ENCODE measurements at places on chromosomes 13 and 19.
A peak's percentile ranks its signal among the peaks of the same experiment; 100 is the strongest.

- DNase-seq, result no peak
Observed at GRCh38 chr13:80290591-80290990, 50.3 kb downstream of the SPRY2 start.

GRCh38 chr13:20231839-20232555 is at the start of gene GJB6:
GJB6 (minus strand) TSS chr13:20232319; CDS start chr13:20223480, 8,839 bp downstream.
- DNase-seq, result no peak

GRCh38 chr13:104773775-104774174 is 1707.6 kb upstream of the SLC10A2 start:
- no peak for DNase-seq

DNA sequence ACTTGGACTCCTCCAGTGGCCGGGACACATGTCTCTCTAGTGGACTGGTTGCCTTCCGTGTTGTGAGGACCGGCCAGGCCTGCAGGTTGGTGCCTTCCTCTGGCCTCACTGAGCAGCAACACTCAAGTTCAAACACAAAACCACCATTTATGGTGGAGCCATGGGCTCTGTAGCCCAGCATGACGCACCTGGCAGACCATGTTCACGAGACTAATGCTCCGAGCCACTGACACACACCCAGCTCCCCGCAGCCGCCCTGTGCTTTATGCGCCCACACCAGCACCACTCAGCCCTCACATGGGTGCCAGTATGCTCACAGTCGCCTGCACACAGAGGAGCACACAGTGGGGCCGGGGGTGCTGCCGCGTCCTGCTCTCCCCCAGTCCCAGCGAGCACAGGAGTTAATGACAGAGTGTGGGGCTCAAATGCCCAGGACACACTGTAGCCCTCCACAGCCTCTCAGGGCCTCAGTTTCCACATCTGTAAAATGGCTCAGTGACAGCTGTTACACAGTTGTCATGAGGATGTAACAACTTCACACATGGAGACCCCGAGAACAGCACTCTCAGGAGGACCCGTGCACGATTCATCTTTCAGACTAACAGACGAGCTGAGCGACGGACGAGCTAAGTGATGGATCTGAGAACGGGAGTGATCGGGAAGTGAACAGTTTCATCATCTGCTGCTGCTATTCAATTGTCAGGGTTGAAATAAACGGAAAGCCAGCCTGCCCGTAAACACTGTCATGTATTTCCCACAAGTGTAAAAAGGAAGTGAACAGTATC is 7.8 kb downstream of the GAS6 start:
- peak; percentile 7 for DNase-seq

- DNase-seq, result peak; percentile 59
Observed at GRCh38 chr19:46748325-46749109, 2.3 kb upstream of the STRN4 start.

DNA sequence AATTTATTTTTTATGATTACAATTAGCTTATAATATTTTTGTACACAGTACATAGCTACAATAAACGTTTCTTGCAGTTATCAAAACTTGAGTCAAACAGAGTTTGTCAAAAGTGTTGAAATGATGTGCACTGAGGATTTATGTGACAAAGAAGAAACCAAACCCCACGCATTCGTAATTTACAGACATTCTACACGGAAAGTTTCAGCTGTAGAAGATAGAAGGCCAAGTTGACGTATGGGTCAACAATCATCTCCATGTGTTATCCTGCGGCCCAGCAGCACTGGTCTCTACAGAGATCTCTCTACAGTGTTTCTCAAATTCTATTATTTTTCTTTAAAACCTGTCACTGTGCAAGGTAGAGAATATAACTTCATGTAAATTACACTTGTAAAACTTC is 1507.6 kb downstream of the PCDH9 start:
- no peak for DNase-seq

DNA sequence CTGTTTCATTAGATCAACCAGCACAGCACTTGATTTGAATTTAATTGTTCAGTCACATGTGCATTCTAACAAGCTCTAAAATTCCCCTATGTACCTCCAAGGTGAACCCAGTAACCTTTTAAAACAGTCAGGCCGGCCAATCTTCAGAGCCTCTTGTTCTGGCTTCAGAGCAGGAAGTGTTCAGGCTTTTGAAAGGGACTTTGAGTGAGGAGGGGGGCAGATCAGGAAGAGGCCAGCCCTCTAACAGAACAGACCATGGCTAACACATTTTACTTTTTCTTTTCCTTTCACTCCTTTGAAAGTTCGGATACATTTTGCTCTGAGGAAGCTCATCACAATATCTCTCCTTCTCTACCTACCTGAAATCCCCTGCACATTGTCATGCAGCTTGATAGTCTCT is 390.3 kb downstream of the TBC1D4 start:
- DNase-seq, result no peak

DNA sequence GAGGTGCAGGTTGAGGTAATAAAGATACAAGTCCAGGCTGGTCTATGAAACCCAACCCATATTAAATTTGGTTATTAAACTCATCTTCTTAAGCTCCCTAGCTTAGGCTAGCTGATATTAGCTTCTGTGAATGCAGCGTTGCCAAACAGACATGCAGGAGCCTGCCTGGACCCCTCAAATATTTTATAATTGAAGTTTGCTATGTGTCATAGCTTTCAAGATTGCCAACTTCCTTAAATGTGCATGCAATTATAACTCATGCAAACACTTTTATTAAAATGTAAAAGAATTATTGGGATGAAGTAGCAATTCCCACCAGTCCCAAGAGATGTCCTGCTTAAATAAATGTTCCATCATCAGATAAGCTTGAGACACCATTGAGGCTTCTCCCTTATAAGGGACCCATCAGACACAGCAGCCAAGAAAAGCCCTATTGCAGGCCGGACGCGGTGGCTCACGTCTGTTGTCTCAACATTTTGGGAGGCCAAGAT is 51.3 kb downstream of the MBNL2 start:
- no peak for DNase-seq

DNA sequence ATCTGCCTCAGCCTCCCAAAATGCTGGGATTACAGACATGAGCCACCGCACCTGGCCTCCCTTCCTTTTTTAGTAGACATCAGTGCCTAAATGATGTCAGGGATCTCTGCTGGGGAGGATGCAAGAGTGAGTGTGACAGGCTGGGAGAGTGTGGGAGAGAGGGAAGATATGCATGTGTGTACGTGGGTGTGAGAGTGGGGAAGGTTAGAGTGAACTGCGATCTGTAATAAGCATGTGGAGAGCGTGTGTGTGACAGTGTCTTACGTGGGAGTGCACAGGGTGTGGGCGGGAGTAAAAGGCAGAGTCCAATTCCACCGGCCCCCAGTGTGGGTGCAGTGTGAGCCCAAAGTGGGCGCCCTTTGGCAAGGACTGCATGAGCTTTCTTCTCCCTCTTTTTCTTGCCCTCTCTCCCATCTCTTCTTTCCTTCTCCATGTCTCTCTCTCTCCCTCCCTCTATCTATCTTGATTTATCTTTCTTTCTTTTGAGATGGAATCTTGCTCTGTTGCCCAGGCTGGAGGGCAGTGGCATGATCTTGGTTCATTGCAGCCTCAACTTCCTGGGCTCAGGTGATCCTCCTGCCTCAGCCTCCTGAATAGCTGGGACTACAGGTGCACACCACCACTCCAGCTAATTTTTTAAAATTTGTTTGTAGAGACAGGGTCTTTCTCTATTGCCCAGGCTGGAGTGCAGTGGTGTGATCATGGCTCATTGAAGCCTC is 893 bp upstream of the NPHS1 start:
- DNase-seq, result no peak

- no peak for DNase-seq
Observed at GRCh38 chr13:38328699-38329098, 21.0 kb upstream of the UFM1 start.

- no peak for DNase-seq
Observed at GRCh38 chr13:93745884-93746283, 519.3 kb downstream of the GPC6 start.

GRCh38 chr19:49489601-49490167 is 2.3 kb downstream of the RPL13A start:
- DNase-seq, result no peak

DNA sequence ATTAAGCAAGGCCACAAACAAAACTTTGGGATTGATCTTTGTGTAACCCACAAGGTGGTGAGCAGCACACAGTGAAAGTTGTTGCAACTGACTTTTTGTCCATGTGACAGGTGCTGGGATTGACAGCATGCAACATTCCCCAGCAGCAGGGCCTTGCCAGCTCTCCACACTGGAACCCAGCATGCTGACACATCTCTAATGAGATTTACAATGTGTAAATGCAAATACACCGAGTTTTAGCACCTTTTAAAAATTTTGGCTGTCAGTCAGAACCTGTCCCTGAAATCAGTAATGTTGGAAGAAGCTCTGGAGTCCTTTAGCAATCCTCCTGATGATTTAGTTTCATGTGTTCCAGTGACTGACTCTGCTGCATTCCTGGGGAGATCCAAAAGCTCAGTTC is 16.5 kb upstream of the PCDH8 start:
- no peak for DNase-seq

- DNase-seq, result no peak
Observed at GRCh38 chr19:48190288-48190884, 19.9 kb downstream of the ZSWIM9 start.

DNA sequence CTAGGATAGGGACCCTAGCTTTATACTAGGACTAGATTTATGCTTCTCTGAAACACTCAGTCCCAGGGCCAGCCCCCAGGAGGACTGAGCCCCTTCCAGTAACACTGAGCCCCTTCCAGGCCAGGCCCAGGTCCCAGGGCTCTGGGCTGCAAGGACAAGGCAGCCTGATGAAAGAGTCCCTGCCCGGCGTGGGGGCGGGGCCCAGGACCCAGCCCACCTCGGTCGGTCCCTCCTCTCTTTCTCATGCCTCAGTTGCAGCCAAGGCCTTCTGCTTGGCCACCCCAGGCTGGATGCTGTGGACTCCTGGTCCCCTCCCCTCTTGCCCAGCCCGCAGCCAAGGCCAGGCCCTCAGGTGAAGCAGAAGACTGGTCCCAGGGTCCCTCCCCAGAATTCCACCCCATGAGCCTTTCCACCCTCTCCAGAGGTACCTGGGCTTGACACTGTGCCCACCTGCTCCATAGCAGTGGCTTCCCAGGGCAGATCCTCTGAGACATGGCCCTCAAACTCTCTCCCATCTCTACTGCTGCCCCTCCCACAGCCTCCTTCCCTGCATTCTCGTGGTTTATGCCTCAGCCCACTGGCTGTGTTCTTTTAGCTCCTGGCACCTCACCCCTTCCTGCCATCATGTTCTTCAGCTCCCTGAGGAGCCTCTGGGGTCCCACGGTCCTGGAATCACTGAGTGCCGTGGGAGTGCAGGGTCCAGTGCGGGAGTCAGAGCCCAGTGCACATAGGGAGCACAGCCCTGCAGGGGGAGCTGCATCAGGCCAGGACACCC is 53.6 kb upstream of the C1QTNF9B start:
- no peak for DNase-seq

GRCh38 chr19:7440188-7440975 is 48.5 kb downstream of the PEX11G start:
- no peak for DNase-seq

DNA sequence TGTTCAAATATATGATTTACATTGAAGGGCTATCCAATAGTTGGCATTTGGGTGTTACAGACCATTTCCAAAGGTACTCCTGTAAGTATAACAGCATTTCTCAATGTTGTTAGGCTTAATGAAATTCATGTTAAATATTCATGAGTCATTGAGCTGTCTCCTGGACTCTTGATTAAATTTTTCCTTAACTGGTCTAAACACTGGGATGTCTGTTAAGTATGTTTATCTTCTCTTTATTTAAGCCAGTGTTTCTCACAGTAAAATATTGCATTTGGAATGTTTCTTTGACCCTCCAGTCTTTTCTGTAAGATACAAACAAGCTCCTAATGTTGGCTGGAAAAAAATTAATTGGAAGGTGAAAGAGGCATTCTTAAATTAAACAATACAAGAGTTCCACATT is 402.5 kb upstream of the HTR2A start:
- DNase-seq, result no peak

GRCh38 chr19:50547385-50548190 is 20.6 kb downstream of the LRRC4B start:
- no peak for DNase-seq

GRCh38 chr19:55283548-55284377 is at the start of gene BRSK1:
BRSK1 (plus strand) TSS chr19:55283997; CDS start chr19:55284443, 446 bp downstream.
- peak; percentile 88 for DNase-seq

DNA sequence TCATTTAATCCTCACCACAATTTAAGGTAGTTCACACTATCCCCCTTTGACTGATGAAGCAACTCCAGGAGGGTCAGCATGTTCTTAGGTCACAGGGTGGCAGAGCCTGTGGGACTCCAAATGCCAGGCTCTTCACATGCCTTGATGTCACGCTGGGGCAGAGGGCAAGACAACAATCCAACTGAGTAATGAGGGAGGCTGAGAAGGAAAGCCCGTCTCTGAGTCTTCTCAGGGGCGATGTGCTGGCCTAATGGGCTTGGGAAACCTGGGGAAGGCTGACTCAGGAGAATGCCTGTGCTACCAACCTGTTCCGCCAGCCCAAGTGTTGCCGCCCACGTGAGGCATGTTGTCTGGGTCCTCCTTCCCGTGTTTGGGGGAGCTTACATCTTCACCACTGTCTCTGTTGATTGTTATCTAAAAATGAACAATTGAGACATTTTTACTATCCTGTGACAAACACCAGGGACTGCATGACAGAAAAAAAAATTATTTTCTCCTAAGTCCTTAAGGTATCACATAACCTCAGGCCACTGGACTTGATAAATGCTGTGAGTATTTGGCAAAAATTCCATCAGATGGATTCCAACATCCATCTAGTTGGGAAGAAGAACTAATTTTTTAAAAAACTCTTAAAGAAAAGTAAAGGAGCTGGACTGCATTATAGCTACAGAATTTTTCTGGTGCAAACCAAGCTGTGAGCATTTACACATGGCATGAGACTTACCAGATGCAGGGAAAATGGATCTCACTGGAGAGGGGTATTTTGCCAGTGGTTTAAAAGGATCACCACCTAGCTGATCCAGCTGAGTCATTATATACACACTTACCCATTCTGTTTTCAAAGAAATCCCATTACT is 157.5 kb downstream of the RGCC start:
- DNase-seq, result no peak

DNA sequence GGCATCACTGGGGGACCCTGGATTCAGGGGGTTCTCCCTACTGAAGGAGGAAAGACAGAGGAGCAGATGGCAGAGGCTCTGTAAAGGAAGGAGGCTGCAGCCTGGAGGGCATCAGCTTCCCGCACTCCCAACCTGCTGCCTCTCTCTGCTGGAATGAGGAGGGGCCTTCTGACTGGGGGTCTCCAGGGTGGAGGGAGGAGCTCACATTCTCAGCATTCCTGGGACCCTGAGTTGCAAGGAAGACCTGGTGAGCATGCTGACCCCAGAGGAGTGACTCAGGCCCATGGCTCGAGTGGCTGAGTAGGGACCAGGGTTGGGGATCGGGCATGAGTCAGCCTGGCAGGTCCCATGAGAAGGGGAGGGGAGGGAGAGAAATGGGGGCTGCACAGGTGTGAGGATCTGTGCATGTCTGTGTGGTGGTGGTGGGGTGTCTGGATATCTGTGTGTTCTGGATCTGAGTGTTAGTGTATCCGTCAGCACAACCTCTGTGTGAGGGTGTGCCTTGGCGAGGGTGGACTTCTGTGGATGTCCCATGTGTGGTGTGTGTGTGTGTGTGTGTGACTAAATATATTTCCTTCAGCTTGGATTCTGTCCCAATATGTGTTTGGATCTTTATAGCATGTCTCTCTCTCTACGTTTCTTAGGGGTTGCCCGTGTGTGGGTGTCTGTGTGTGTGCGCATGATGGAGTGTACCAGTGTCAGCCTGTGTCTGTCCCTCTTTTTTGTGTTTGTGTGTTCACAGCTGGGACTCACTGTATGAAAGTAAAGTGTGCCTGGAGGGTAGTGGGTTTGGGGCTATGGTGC is 4.6 kb downstream of the AXL start:
- no peak for DNase-seq

- DNase-seq, result no peak
Observed at GRCh38 chr13:101626925-101627555, 174.6 kb downstream of the ITGBL1 start.

GRCh38 chr13:98206946-98207345 is 29.9 kb upstream of the RNF113B start:
- no peak for DNase-seq
